Hindlimb muscle (tissue), 1 donor: ENCODE measurements at places on chromosomes 2 and 18.

- DNase-seq = no peak
Measured at GRCh38 chr2:122749405-122749804, 994.0 kb downstream of the TSN start.

GRCh38 chr2:210460322-210461227 lies 16.0 kb downstream of the LANCL1 start:
- no peak for DNase-seq

DNA sequence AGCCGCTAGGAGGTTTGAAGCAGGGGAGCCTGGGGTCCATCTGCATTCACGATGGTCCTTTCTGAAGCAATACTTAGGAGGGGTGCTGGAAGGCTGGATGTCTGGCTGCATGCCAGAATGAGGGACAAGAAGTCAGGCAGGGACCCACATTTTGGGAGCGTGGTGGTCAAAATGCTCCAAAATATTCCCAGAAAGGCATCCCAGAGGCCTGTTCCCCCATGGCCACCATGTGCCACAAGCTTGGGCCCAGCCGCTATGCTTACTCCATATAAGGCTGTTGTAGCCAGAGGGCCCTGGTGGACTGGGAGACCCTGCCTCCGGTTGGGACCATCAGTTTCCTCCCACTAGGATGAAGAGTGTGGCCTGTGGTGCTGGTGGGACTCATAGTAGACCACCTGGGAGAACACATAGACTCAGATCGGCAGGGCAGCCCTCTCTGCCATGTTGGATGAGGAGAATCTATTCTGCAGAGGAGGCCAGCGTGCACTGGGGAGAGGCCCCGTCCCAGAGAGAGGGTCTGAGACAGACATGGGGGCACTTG lies 3.6 kb upstream of the PROM2 start:
- no peak for DNase-seq

GRCh38 chr18:7840411-7840810 lies 273.3 kb downstream of the PTPRM start:
- DNase-seq = no peak

DNA sequence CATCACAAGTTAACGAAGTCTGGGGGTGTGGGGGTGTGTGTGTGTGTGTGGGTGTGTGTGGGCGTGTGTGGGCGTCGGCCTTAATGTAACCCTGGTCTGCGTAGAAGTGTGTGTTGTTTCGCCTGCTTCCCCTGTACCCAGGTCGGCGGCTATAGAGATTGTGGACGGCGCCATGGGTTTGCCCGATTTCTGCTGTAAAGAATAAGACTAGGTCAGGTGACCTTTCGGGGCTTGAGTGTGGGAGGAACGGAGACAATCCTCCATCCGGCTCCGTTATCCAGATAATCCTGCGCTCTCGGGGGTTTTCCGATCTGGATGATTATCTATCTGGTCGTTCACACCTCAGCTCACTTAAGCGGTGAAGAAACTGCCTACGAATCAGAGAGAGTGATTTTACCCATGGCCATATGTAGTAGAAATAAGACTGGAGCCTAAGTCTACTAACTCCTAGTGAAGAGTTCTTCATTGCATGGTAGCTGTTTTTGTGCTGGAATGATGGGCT lies 543 bp downstream of the HADHB start:
- no peak for DNase-seq

DNA sequence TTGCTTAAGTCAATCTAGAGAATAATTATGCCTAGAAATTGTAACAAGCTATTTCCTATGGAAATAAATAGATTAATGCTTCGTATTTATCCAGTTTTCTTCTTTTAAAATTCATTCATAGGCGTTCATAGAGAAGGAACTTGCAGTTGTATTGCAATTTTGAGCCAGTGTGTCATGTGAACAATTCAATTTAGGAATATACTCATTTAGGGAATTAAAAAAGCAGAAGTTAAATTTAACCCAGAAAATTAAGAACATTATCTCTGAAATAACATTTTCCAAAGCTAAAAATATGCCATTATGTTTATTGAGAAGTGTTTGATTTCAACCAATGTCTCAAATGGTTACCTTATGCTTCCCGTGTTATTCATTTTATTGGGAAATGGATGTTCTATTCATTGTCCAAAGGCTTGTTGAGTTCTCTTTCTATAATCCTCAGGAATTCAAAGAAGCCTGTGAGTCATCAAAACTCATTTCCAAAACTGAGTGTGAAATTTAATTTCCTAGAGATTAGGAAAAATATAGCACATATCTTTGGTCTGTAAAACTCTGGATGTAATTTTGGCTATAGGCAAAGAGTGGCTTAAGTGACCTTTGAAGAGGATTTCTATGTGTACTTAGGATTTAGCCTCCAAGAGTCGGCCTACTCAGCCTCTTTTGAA lies 99.7 kb downstream of the SLC8A1 start:
- DNase-seq = no peak

GRCh38 chr2:144324446-144325045 lies 195.4 kb downstream of the ZEB2 start:
- no peak for DNase-seq

- no peak for DNase-seq
Measured at GRCh38 chr2:37389989-37390765, 45.7 kb downstream of the QPCT start.

DNA sequence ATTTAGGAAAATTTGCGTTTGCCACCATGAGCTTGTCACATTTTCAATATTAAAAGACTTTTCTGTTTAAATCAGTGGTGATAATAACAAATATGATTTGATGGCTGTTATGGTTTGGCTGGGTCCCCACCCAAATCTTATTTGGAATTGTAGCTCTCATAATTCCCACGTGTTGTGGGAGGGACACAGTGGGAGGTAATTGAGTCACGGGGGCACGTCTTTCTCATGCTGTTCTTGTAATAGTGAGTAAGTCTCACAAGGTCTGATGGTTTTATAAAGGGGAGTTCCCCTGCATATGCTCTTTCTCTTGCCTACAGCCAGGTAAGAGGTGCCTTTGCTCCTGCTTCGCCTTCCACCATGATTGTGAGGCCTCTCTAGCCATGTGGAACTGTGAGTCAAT lies 83.4 kb upstream of the RGPD4 start:
- DNase-seq = no peak

DNA sequence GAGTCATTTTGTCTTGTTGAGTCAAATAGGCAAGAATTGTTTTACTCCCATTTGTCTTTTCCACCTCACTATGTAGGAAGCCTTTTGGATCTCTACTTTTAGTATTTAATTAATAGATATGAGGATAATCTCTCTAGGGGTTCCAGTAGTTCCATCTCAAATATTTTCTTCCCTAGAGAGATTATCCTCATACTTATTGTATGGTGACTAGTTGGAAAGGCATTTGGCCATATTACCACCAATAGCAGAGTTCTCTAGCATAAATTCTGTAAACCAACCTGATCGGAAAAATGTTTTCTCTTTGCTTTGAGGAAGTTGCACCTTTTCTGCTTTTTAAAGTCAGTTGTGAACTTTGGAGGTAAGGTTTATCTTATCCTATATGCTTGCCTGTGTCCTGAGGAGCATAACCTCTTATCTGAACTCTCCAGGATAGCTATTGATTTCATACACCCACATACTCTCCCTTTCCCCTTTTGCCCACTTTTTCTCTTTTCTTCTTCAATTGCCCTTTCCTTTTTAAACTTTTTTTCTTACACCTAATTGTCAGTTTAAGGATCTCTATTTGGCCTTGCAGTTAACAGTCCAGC lies 100.8 kb downstream of the GALNT1 start:
- no peak for DNase-seq

DNA sequence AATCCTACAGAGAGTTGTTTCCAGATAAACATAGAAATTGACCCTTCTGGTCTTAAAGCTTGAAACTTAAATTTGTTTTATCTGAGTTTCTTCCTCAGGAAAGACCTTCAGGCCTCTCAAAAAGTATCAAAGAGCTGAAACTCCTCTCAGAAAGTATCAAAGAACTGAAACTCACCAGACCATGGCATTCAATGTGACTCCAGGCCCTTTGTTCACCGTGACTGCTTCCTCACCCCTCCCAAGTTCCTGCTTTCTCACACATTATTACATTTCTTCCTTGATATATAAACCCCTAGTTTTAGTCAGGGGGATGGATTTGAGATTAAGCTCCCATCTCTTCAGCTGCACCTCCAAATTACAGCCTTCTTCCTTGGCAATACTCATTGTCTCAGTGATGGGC lies 6.0 kb downstream of the ANKMY1 start:
- DNase-seq = no peak

- no peak for DNase-seq
Measured at GRCh38 chr2:208657468-208657867, 250.9 kb downstream of the PTH2R start.

DNA sequence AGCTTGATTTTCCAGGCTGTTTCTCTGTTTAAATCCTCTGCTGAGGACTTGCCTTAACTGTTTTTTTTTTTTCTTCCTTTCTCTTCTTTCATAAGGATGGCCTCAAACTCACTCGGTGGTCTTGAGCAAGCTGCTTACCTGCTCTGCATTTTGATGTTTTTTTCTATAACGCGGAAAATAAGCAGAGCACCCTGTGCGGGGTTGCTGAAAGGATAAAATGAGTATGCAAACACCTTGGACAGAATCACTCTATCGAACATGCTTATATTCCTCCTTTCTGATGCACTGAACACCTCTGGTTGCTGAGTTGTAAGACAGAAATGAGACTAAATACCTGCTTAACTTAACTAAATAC lies 41.1 kb upstream of the DSC1 start:
- no peak for DNase-seq
